ENCODE measurements at places on chromosomes 12 and 14.
A peak's percentile ranks its signal among the peaks of the same experiment; 100 is the strongest.

DNA sequence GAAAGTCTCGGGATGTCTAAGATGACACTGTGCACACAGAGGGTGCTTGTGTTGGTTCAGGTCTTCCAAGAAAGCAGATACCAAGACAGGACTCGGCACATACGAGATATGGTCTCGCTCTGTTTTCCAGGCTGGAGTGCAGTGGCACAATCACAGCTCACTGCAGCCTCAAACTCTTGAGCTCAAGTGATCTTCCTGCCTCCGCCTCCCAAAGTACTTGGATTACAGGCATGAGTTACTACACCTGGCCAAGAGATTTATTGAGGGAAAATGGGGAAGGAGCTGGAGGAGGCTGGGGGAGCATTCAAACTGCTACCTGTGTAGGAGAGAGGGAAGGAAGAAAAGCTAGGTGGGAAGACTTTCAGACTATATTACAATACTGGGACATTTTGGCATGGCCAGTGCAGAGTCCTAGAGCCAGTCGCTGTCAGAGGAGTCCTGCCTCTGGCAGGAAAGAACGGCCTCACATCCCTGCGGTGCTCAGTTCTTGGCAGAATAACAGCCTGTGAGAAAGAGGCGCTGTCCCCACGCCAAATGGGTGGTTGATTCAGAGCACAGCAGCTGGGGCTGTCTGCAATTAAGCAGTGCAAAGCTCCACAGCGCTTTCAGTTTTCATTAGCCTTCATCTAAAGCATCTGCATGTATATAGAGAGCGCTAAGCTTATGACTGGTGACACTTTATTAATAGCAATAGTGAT lies 18.3 kb downstream of the SLC17A8 start:
- DNase-seq: peak; percentile 40

DNA sequence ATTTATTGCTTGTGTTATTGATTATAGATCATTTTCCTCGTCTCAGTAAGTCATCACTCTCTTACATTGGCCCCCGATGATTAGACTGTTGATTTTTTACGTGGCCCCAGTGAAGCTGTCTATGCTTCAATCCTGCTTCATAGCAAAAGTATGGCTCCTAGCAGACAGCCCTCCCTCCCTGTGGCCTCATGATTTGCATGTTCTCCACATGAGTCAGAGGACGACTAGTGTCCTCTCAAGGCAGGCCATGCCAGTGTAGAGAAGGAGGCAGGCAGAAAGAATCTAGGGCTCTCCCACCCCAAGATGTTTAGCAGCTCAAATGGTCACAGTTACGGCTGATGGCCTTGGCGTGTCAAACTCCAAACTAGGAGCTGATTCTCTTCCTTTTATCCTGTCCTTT lies 59.6 kb downstream of the FIGNL2 start:
- DNase-seq: no peak

DNA sequence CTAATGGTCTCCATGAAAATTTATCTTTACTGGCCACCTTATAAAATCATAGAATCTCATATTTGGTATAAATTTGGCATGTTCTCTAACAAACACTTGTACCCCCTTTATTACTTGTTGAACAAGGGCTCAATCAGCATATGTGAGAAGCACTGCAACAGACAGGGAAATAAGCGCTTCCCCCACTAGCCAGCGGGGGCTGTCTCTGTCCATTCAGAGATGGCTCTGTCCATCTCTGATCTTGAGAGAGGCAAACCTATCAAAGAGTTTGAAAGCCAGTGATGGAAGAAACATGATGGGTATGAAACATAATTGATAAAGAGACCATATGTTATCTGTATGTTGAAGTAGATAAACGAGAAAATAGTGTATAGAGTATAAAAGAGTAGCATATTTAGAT lies 326.8 kb downstream of the PDZRN4 start:
- DNase-seq: no peak

GRCh38 chr12:118042091-118042490 lies 18.9 kb downstream of the WSB2 start:
- no peak for DNase-seq

- DNase-seq: no peak
Measured at GRCh38 chr12:80154261-80154660, 54.9 kb downstream of the OTOGL start.

GRCh38 chr12:19794116-19794515 lies 354.8 kb downstream of the AEBP2 start:
- DNase-seq: no peak

DNA sequence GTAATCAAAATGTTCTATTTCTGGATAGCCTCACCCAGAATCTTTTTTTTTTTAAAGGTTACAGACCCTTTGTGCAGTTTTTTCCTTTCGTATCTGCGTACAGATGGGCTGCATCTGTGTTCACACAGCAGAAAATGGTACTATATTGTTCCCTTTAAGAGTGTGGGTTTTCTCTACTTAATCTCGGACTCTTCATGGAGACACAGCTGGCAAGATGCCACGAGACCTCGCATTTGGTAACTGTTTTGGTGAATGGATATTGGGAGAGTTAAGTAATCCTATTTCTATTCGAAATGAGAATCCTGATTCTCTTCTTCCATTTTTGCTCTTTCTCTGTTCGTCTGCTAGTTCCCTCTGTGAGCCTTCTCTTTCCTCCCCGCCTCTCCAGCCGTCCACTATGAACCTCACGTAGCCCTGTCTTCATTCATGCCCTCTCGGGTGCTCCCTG lies 85.7 kb downstream of the SAMD4A start:
- DNase-seq: peak; percentile 54

GRCh38 chr12:119153477-119154434 lies 25.0 kb upstream of the HSPB8 start:
- no peak for DNase-seq

DNA sequence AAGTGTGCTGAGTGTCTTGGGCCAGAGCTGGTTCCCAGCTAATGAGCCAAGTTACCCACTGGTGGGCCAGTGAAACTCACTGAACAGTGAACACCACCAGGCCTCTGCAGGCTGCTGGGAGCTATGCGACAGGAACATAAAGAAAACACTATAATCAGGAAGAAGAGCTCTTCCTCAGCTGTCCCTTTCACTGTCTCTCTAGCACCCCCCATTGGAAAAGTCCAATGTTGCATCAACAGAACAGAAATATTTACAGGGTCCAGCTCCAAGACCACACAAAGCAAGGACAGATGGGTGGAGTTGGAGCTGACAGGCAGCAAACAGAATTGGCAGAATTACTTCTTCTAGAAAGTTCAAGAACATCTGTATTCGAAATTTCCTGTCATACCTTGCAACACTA lies 903.6 kb upstream of the TMEM132C start:
- no peak for DNase-seq

DNA sequence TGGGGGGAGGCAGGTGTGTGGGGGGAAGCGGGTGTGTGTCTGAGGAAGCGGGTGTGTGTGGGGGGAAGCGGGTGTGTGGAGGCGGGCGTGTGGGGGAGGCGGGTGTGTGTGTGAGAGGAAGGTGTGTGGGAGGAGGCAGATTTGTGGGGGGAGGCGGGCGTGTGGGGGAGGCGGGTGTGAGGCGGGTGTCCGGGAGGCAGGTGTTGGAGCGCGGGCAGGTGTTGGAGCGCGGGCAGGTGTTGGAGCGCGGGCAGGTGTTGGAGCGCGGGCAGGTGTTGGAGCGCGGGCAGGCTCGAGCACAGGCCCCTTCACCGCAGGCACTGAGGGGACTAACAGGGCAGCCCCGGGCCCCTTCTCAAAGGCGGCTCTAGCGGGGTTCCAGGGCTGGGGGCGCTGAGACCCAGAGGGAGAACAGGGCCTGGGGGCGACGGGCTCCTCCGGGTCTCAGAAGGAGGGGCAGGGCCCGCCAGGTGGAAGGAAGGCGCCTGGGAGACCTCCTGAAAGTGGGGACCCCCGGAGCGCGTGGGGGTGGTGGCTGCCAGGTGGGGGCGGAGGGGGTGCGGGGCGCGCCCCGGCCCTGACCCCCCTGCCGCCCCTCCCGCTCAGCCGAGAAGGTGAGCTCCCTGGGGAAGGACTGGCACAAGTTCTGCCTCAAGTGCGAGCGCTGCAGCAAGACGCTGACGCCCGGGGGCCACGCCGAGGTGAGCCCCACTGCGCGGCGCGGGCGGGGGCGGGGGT lies 3.2 kb downstream of the CRIP2 start:
- no peak for DNase-seq
